ENCODE measurements at places on chromosomes 7 and 10.

DNA sequence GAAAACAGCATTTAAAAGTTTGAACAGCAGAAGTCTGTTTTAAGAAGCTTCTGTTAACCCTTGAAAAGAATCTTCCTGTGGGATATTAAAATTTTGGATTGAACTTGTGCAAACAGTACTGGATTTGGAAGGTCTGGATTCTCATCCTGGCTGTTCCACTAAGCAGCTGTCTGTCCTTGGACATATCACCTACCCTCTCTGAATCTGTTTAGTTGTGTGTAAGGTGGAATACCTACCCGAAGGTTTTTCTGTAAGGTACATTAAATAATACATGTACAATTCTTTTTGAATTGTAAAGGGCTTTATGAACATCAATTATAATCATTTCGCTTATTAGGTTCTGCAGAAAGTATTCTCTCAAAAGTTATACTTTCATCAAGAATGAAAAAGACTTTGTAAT, 2.2 kb downstream of the PDCD4 start:
- DNase-seq, result no peak

- no peak for DNase-seq
Observed at GRCh38 chr7:86592185-86592584, 51.5 kb upstream of the GRM3 start.

DNA sequence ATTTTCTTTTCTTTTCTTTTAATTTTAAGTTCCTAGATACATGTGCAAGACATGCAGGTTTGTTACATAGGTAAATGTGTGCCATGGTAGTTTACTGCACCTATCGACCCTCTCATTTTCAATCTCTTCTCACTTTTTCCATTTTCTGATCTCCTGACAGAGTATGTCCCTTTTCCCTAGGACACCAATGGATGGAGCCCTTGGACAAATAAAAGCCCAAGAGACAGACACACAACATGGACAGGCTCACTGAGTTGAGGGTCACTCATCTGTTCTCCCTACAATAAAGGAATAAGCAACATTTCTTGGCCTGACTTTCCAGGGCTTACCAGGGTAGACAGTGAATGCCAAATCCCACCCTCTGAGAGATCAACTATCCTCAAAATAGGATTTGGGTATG, 15.2 kb upstream of the UBE2D1 start:
- no peak for DNase-seq

GRCh38 chr7:90839316-90839715, 243.2 kb downstream of the CDK14 start:
- DNase-seq, result no peak

DNA sequence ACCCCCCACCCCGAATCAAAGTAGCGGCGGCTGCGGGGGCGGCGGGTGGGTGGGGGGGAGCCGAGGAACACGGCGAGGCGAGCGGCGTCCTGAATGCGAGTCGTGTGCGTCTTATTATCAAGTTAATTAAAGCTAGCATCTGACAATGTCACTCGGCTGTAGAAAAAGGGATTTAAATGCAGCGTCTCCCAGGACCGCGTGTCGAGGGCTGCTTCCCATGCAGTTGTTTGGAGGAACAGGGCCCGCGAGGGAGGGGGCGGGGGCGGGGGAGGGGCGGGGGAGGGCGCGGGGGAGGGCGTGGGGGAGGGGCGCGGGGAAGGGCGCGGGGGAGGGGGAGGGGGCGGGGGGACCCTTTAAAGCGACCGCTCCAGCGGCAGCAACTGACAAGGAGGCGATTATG, 2.7 kb upstream of the UNCX start:
- no peak for DNase-seq

DNA sequence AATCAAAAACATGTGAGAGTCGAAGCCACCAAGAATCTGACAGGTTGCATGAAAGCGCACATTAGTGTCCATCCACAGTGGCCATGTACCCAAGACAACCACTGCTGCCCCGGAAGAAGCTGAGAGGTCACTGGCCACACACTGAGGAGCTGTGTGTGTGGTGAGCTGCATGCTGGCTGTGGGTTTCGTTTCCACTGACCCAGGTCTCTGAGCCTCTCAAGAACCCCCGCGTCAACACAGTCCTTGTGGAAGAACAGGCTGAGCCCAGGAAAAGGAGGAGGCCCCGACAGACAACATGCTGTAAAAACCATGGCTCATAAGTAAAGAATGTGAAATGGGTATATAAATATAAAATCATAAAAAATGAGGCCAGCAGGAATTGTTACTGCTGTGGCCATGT, 8.2 kb downstream of the VIPR2 start:
- DNase-seq, result no peak

DNA sequence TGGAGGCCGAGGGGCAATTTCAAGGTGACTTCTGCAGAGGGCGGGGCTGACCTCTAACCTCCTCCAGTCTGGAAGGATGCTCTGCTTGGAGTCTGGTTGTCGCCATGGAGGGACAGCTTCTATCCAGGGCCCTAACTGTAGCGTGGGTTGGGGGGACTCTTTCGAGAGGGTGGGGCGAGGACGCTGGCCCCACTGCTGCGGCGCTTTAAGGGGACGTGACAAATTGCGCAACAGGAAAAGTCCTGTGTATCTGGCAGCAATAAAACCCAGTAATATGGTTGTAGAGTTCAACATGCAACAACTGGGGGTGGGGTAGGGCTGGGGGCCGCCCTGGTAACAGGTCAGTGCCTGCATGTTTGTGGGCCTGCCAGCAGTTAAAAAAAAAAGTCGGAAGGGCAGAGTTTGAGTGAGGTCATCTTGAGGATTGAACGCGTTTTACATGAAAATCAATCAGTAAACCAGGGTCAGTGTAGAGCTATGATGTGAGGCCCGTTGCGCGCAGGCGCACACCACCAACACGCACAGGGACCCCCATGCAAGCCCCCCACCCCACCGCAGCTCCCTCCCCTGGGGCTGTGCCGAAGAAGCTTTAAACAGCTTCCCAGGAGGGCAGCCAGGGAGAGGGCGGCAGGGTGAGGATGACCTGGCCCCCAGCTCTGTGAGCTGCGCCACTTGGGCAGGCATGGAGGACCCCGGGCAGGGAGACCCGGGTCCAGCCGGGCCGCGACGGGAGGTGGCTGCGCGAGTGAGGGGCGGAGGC, 4.3 kb downstream of the SHH start:
- DNase-seq, result no peak

DNA sequence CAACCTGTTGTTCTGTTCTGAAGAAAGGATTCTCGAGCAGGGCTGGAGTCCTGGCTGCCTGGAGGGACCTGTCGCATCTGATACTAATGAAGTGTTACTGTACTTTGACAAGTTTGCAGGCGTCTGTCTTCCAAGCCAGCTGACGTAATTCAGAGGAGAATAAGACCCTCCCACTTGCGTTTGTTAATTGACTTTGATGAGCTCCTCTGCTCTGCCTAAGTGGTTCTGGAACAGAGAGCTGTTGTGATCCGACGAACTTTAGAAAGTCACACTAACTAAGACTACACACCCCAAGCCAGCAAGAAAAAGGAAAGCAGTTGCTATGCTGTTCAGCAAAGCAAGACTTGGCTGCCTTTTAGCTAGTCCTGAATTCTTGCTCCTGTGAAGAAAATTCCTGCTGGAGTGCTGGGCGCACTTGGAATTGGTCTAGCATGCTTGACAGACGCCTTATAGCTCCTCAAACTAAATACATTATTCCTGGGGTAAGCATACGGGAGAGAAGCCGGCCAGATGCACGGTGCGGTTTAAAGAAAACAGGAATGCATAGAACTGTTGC, 200.3 kb downstream of the CACNB2 start:
- DNase-seq, result no peak

- DNase-seq, result no peak
Observed at GRCh38 chr7:23514755-23515154, 17.0 kb downstream of the TRA2A start.

DNA sequence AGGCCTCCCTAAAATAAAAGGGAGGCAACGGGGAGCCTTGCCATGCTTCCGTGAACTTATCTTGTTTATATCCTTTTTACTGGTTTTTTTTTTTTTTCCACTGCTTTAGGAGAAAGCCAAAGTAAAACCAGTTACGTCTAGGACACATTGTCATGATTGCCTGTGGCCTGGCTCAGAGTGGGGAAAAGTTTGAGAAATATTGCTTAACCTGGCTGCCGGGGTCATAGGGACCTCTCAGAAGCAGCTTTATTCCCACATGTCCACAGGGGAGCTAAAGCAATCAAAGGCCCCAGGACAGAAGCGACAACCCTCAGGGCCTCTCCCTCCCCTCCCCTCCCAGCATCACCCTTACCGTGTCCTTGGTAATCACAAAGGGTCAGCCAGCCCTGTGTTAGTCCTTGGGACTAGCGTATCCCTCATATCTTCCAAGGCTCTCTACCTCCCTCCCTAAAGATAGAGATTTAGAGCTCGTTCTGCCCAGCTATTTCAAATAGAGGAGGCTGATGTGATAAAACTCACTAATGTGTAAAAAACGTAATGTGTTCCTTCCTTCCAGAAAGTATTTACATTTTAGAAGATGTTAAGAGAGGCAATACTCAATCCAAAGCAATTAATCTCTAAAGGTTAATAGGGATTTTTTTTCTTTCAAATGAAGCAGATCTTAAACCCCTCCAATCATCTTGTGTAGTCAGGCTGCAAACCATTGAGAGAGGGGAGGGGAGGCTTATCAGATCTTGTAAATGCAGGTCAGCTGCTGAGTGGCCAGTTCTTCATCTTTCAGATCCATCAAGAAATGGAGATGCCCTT, 64.8 kb upstream of the PRKAR2B start:
- no peak for DNase-seq

DNA sequence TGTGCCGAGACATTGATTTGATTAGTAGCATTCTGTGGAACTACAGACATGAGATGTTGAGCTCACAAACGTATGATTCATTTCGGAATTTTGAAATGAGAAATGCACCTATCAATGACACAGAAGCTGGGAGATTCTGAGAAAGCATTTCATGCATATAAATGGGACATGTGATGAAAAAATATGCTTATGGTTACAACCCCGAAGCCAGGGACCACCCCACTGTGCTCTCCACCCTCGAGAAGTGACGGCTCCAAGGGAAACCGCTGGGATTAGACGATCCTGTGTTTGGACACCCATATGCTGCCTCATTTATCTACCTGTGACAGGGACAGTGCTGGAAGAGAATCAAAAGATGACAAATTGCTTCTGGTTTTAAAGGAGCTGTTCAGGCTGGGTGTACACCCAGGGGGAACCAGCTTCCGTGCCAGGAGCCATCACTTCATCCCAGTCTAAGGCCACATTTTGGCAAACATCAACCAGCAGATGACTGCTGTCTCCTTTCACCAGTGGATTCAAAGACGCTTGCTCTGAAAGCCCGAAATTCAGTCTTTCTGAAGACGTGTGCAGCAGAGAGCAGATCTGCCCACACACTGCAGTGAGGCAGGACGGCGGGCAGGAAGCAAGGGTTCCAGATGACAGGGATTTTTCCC, 109.9 kb downstream of the ATXN7L1 start:
- DNase-seq, result no peak

DNA sequence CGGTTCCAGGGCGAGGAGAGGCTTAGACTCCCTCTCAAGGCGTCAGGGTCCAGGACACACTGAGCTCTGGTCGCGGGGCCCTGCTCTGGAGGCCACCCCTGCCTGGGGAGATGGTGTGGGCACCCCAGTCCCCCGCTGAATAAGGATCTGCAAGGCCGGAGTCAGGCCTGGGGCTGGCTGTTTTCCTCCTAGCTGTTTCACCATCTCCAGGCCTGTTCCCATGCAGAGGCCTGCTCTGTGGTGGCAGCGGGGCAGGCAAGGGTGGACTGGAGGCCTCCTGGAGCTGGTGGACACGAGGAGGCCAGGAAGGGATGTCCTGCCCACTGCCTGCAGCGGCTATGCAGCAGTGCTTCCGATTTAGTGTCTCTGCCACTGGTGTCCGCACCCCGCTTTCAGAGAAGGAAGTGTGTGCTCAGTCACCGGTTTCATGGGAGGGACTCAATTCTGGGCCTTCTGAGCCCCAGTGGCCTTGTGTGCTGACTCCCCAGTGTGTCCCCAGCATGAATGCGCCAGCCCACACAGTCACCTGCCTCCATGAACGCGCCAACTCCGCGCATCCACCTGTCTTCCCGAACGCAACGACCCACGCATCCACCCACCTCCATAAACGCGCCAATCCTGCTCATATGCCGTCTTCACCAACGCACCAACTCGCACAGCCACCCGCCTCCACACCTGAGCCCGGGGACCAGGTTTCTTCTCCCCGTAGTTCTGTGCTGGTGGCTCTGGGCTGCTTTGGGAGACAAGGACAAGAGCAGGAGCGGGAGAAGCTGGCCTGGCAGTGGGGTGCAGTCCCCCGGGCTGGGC, 14.5 kb upstream of the GPR146 start:
- no peak for DNase-seq
